ENCODE measurements at places on chromosomes 7 and 10.

- no peak for DNase-seq
Measured at GRCh38 chr7:131218727-131219128, 108.9 kb upstream of the MKLN1 start.

DNA sequence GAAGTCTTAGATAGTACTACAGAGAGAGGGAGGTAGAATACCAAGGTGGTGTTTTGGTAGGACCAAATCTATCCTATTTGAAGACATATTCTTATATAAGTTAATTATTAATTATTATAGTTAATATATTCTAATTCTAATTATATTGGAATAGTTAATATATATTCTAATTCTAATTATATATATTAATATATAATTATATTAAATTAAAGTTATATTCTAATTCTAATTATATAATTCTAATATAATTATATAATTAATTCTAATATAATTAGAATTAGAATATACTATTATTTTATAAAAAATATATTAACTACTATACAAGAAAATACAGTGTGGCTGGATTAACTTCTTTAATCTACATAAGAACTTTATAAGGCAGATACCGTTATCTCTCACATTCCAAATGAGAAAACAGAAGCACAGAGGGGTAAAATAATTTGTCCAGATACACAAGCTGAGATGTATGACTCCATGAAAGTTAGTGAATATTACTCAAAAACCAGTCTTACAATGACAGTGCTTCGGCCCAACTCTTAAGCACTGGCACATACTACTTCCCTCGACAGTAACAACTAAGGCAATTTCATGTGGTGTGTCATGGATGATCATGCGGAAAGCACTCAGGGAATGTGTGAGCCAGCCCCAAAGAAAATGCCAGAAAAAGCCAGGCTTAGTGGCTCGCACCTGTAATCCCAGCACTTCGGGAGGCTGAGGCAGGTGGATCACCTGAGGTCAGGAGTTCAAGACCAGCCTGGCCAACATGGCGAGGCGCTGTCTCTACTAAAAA lies 42.6 kb downstream of the TYW1B start:
- no peak for DNase-seq

GRCh38 chr10:34996843-34997242 lies 93.3 kb downstream of the CUL2 start:
- DNase-seq, result peak; percentile 31

- no peak for DNase-seq
Measured at GRCh38 chr10:96666741-96667140, 53.6 kb downstream of the PIK3AP1 start.

- DNase-seq, result no peak
Measured at GRCh38 chr10:120382360-120382759, 74.7 kb upstream of the PLPP4 start.

GRCh38 chr7:3034591-3035150 lies 9.0 kb downstream of the CARD11 start:
- DNase-seq, result no peak

- DNase-seq, result no peak
Measured at GRCh38 chr10:9299966-9300365, 1245.5 kb downstream of the GATA3 start.

GRCh38 chr10:90394311-90394710 lies 463.5 kb downstream of the HTR7 start:
- no peak for DNase-seq

- no peak for DNase-seq
Measured at GRCh38 chr10:33623669-33624068, 289.2 kb upstream of the NRP1 start.

GRCh38 chr10:109770663-109771062 lies 152.6 kb downstream of the XPNPEP1 start:
- DNase-seq, result no peak

- no peak for DNase-seq
Measured at GRCh38 chr10:68813559-68813958, 13.8 kb upstream of the STOX1 start.

GRCh38 chr7:3670898-3671297 lies 369.8 kb downstream of the SDK1 start:
- no peak for DNase-seq

DNA sequence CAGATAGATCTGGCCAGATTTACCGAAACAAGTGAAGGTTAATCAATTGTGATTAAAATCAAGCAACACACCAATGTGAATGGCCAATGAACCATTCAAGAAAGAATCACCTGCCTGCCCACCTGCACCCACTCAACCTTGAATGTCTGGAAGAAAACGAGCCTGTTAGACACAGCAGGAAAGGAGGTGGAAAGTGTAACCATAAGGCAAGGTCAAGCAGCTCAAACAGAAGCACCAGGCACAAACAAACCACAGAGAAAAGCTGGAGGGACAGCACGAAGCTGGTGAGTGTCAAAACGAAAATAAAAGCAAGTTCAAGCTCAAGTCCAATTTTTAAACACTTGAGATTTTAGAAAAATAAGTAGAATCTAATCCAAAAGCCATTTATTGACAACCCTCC lies 64.9 kb downstream of the STEAP1B start:
- DNase-seq, result no peak

DNA sequence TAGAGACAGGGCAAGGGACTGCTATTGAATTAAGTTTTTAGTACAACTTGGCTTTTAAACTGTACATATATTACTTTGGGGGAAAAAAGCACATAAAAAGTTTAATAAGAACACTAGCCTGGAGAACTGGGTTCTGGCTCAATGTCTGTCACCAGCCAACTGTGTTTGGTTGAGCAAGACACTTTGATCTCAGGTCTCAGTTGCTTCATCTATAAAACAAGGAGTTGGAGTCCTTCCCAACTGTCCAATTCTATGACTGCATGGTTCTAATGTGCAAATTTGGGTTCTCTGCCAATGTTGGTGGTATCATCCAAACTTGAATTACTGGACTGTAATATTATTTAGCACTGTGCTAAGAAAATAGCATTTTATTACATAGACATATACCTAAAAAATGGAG lies 50.3 kb downstream of the ATXN7L1 start:
- no peak for DNase-seq

GRCh38 chr7:2138146-2138765 lies 94.5 kb downstream of the MAD1L1 start:
- no peak for DNase-seq

- no peak for DNase-seq
Measured at GRCh38 chr10:14438057-14438456, 107.3 kb upstream of the FRMD4A start.

GRCh38 chr7:113144817-113145216 lies 26.5 kb upstream of the SMIM30 start:
- no peak for DNase-seq

- DNase-seq, result no peak
Measured at GRCh38 chr10:60820093-60820754, 41.9 kb downstream of the CDK1 start.

Measured in KG1 (cell line).